ENCODE measurements at places on chromosomes 4 and X.

- DNase-seq = no peak
These were observed 1043.6 kb downstream of the CCSER1 start for GRCh38 chr4:91170768-91171167.

DNA sequence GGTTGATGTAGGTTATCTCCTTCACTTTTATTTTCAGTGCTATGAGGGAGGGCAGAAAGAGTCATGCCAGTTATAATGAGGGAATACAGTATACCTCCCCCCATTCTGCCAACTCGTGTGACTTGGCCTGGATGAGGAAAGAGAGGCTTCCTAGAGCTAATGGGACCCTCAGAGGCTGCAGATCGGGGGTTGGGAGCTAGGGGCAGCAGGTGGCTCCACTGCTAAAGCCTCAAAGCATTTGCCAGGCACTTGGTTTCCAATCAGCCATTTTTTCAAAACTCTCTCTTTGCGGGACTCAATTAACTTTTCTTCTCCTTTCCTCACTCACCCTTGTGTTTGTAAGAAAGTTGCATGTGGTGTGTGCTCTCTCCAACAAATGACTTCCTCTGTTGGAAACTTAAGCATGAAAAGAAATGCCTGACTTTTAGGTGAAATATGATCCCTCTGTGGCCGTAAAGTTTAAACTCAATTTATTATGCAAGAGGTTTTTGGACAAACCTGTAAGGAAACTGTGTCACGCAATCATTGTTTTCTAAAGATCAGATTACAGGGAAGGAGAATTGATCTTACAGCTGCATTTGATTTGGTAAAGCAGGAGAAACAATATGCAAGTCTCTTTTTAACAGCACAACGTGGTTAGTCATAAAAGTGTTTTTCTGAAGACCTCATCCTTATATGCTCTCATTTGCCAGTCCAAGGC, 7.0 kb downstream of the SFRP2 start:
- DNase-seq = no peak

GRCh38 chrX:124441971-124442590, 95.7 kb downstream of the SH2D1A start:
- DNase-seq = no peak

GRCh38 chr4:45283352-45283751, 557.0 kb upstream of the GNPDA2 start:
- no peak for DNase-seq

DNA sequence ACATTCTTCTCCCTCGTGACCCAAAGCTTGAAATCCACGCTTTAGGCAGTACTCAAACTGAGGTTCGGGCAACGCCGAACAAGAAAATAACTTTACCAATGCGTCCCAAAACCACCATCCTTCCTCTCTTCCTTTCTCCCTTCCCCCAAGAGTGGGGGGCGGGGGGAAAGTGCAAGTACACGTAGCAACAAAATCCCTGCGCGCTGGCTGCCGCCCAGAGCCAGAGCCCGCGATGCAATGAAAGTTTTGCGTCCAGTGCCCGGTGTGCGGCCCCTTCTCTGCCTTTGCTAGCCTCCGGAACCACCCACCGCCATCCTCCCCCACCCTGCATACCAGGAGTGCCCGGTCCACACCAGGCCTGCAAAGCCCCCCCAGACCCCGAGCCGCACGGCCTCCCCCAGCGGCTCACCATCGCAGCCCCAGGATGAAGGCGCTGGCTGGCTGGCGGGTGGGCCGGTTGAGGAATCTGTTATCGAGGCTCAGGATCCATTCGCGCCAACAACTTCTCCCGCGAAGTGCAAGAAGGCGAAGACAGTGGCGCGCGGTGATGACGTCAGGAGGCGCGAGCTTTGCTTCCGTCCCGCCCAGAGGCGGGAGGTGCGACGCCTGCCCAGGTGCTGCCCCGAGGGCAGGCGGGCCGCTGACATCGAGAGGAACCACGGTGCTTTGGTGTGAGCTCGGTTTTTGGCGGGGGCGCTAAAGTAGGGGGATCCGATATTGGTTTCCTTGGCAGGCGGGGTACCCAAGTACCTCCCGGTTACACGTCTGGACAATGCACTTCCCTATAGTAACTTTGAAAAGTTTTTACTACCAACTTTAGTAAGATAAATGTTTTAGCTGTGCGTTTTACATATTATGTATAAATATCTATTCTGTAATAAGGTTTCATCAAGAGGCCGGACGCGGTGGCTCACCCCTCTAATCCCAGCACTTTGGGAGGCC, at the start of gene RFC1:
Gene RFC1, minus strand, starts transcription at position 533 of the 942 bp plus-strand sequence. Its CDS starts 121 bp downstream, at position 412.
- peak; percentile 98 for DNase-seq

- no peak for DNase-seq
These were observed 234.3 kb downstream of the PALLD start for GRCh38 chr4:168731006-168731636.

GRCh38 chr4:113423631-113424030, 337.9 kb downstream of the CAMK2D start:
- no peak for DNase-seq

DNA sequence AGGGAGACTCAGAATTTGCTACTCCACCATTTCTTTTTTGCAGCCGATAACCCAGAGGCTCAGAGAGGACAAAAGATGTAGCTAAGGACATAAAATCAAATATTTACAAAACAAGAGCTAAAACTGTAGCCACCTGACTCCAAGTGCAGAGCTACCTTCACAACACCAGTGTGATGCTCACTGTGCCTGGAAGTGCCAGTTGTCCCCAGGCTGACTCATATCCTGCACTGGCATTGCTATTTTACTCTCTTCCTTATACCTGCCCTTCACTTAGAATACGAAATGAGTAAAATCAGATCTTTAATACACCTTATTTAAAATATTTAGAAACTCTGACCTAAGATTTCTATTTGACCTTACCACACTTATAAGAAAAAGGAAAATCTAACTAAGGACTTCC, 39.5 kb downstream of the SLC7A11 start:
- DNase-seq = no peak

DNA sequence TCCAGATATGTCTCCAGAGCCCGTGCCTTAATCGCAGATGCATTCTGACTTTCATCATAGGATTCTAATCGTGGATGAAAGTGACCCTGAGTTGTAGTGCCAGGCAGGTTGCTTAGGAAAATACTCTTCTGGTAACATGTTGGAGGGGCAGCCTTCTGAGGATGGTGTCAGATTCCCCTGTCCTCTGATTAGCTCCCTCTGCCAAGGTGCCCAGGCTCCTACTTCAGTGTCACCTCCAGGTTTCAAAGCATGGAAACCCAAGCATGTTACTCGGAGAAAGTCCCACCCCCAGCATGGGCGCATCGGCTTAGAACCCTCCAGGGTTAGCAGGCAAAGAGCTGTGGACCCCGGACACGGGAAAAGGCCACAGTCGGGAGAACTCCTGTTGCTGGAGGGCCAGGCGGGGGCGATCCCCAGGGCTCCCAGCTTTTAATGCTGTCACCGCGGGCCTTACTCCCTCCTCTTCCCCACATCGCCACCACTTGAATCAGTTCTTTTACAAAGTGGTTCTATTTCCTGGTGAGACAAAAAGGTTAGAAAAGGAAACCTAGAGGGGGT, 44.5 kb downstream of the TRIM2 start:
- no peak for DNase-seq

DNA sequence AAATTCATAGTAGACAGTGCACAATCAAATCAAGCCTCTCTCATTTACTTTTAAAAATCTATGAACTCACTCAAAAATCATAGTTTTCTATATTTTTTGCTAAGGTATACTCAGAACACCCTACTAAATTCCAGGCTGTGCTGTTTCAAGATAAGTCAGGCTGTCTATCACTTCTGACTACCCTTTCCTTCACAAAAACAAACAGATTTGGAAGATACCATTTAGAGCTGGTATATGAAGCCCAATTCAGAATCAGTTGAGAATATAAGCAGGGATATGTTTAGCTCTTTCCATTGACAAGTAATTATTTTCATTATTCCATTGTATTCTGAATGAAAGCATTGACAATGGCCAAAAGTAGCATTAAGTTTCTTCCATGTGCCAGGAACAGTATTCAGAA, 53.1 kb downstream of the CXCL1 start:
- DNase-seq = no peak

GRCh38 chr4:4216648-4217047, 10.1 kb downstream of the OTOP1 start:
- peak; percentile 77 for DNase-seq

GRCh38 chr4:109166126-109166525, 136.3 kb downstream of the COL25A1 start:
- DNase-seq = no peak

DNA sequence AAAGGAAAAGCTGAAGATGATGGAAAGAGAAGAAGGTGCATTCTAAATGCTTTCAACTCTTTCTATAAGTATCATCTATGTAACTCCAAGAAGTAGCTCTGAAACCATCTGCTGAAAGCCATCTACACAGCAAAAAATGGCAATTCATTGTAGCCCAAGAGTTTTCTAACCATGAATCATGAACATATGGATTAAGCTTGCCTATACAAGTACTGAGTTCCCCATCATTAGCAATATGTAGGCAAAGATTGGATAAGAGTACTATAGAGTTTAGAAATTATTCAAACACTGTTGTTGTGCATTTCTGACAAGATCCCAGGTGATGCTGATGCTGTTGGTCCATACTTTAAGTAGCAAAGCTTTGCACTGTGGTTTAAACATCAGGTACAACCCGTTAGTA, 11.2 kb downstream of the DAPP1 start:
- DNase-seq = no peak

DNA sequence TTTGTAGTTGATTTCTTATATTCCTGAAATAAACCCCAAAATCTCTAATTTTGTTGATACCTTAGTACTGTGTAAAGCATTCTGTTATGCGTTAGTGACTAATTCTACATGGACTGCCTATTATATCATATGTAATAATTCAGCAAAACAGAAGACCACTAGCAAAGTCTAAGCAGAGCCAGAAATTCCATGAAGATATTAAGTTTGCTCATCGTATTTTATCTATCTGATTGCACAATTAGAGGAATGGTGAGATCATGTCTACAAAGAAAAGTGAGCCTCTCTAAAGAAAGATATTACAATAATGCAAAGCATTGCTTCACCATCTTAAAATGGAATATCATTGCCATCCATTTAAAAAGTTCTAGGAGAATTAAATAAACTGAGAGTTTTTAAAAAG, 374.6 kb upstream of the SLC7A11 start:
- no peak for DNase-seq

DNA sequence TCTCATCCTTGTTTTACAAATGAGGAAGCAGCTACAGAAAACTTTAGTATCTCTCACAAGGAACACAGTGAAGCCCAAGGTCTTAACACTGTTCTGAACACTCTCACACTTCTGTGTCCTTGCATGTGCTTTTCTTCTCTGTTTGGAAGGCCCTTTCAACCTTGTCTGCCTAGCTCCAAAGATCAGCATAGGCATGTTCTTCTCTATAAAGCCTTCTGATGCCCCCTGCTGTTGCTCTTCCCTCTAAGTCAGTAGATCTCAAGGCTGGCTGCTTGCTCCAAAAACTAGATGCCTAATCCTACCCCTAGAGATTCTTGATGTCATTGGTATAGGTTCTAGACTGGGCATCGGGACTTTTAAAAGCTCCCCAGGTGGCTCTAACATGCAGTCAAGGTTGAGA, 5.9 kb downstream of the APOO start:
- no peak for DNase-seq

DNA sequence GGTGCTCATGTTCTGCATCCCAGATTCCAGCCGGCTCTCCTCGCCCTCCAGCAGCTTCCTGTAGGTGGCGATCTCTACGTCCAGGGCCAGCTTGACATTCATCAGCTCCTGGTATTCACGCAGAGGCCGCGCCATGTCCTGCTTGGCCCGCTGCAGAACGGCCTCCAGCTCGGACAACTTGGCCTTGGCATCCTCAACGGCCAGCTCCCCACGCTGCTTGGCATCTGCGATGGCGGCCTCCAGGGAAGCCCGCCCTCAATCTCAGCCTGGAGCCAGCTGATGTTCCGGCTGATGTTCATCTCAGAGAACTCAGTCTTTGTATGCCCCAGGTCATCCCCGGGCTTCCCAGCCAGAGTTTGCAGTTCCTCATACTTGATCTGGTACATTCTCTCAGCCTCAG, 431.8 kb upstream of the DIPK2B start:
- DNase-seq = no peak

DNA sequence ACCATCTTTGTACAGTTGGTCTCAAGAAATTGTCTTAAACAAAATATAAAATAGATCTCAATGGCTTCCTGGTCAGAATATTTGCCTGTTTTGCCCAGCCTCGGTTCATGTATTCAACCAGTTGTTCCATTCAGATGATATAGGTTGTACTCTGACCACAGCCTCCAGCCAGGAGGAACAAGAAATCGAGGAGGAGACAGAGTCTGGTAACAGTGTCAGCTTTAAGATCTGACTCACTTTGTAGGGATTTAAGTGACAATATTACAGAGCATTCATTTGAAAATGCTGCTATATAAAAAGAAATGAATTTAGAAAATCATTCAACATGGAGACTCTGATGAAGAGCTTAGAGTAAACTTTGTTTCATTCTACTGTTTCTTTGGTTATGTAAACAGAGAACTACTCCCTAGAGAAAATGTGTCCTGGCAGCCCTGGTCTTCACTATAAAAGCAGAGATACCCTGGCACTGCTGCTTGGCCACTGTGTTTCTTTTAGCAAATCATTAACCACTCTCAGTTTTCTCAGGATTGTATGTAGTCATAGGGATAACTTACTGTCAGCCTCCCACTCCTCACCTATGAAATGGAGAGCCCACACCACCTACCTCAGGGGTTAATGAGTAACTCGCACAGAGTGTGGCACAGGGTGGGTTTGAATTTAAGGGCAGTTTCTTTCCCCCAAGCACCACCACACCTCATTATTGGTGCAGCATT, 53.5 kb downstream of the PAGE2 start:
- no peak for DNase-seq

DNA sequence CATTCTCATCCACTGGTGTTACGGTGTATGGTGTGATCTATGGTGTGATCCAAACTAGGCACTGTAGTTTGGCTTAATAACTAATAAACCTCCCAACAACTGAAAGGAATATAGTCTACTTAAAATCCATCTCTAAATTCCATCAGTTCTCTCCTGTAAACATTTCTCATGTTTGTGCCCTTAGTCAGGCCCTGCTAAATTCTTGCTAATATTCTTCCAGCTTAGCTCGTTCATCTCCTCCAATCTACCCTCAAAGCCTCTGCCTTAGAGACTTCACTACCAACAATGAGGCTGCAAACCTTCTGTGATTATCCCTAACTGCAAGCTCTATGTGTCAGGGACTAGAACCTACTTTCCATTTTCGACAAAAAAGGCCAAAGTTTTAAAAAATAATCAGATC, 28.1 kb downstream of the ZAR1 start:
- DNase-seq = no peak

DNA sequence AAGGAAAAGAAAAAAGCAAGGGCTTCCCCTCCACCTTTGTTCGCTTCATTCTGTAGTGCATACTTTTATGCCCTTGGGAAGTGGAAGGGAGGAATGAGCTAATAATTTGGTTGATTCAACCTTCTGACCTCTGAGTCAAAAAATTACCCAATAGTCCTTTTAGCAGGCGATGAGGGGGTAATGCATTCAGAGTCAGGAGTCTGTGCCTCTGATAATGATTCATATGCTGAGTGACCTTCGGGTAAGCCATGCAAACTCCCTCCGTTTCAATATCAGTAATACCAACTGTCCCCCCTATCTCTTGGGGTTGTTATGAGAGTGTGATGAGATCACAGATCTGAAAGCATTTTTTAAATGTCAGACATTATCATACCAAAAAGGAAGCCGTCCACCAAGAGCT, 41.6 kb upstream of the ACSL4 start:
- no peak for DNase-seq

- no peak for DNase-seq
These were observed 55.5 kb downstream of the PJA1 start for GRCh38 chrX:69109706-69110105.

- no peak for DNase-seq
These were observed 63.3 kb downstream of the KCNIP4 start for GRCh38 chr4:21885241-21885640.
